ENCODE measurements at places on chromosomes 11 and 22.
A peak's percentile ranks its signal among the peaks of the same experiment; 100 is the strongest.

DNA sequence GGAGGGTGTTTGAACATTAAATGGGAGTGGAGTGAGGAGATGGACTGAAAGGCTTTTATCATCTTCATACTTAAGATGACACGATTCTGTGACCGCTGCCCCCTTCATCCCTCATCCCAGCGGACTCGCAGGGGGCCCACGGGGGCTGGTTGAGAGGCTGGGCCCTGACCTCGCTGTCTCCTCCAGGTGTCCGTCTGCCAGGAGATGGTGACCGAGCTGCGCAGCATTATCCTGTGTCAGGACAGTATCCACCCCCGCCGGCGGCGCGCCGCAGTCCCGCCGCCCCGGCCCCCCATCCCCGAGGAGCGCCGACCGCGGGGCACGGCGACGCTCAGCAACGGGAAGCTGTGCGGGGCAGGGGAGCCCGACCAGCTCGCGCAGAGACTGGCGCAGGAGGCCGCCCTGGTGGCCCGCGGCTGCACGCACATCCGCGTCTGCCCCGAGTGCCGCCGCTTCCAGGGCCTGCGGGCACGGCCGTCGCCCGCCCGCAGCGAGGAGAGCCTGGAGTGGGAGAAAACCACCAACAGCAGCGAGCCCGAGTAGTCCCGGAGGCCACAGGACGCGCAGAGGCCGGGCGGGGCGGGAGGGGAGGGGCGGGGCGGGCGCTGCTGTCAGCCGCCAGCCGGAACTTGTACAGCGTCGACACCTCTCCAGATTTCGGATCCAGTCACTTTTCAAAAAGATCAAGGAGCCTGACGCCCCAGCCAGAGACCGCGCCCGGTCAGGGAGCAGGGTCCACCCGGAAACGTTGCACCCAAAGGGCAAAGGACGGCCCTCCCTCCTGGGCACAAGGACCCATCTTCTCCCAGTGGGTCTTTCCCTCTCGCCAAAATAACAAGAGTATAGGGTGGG lies 38.0 kb upstream of the TBCEL start:
- peak; percentile 29 for DNase-seq

GRCh38 chr11:103690356-103690755 lies 346.1 kb upstream of the DDI1 start:
- no peak for DNase-seq

DNA sequence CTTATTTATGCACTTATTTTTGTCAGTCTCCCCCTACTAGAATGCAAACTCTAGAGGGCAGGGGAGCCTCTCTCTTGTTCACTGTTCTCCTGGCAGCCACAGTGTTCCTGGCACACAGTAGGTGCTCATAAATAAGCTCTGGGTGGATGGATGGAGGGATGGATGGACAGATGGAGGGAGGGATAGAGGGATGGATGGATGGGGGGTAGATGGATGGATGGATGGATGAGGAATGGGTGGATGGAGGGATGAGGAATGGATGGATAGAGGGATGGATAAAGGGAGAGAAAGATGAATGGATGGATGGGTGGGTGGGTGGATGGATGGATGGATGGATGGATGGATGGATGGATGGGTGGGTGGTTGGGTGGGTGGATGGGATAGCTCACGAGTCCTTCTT lies 13.5 kb downstream of the PVALB start:
- DNase-seq, result no peak

GRCh38 chr11:64893194-64894069 lies 15.0 kb upstream of the EHD1 start:
- no peak for DNase-seq

DNA sequence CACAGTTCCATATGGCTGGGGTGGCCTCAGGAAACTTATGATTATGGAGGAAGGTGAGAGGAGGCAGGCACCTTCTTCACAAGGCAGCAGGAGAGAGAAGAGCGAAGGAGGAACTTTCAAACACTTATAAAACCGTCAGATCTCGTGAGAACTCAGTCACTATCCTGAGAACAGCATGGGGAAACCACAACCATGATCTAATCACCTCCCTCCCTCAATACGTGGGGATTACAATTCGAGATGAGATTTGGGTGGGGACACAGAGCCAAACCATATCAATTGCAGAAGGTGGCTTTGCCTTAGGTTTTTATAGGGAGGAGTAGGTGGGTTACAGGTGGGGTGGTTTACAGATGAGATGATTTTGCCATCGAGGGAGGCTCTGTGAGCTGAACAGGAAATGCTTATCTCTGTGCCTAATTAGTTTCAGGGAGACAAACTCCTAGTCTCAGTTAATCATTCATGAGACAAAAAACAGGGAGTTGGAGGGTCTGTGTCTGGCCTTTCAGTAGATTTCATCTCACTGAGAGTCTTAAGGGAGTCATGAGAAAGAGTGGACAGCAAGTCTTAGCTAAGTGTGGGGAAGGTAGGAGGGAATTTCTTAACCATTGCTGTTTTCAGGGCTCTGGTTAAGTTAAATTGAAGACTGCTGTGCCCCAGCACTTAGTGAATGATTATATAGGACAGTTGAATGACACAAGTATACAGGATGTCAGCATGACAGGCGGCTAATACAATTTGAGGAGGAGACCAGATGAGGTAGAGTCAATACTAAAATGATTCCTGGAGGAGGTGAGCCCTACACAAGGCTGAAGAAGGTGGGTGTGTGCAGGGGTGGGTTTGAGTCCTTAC lies 47.7 kb downstream of the CWC15 start:
- DNase-seq, result no peak

GRCh38 chr22:40479887-40480538 lies 109.6 kb downstream of the SGSM3 start:
- peak; percentile 61 for DNase-seq

DNA sequence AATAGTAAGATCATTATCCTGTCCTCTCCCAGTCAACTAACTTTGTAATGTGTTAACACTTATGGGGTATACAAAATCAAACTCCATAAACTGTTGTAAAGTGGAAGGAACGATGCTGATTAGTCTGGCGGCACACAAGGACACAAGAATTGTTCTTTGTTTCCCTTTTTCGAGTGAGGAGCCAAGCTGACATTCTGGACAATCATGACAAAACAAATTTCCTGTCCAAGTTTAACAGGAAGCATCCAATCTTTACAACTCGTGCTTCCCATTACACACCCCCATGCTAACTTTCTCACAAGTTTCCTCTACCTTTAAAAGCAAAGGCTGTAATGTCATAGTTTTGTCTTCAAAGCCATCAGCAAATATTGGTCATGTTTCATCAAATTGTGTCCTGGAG lies 20.4 kb upstream of the LDLRAD3 start:
- peak; percentile 34 for DNase-seq

DNA sequence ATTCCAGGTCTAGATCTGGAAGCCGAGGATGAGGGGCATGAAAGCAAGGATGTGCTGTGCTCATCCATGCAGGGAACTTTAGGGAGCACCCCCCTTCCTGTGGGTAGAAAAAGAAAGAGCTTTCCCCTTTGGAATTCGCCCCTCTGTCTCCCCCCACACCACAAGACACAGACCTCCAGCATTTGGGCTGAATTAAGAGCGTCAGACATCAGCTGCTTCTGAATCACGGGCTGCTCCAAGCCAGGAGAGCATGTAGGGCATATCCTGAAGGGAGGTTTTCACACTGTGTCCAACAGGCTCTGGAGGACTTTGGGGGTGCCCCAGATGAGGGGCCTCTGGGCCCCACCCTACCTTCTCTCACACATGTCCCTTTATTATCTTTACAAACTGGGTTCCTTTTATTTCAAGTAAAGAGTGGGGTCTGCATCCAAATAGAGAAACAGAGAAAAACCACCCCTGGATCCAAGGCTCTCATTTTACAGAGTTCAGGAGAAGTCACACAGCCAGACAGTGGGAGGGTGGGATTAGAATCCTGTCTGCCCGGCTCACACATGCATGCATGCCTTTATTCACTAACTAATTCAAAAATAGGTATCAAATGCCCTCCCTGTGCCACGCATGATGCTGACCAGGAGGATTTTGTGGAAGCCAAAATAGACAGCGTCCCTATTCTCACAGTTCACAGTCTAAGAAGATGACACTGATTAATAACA lies 52.8 kb downstream of the LRRC32 start:
- DNase-seq, result no peak

DNA sequence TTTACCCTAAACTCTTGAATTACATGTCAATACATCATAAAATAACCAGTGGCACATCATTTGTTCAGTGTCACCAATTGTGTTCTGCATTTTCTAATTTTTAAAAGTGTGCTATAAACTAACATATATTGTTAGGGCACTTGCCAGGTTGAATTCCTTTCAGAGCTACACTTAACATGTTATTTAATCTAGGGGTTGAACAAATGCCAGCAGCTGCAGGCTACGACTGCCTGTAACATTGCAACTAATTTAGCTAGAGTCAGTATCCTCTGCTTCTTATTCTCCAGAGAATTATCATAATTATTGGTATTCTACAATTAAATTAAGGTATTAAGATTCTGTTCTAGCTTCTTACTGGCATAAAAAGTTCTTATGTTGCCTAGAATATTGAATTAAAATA lies 46.4 kb upstream of the ARHGAP42 start:
- no peak for DNase-seq

GRCh38 chr11:117575856-117576255 lies 221.2 kb downstream of the DSCAML1 start:
- no peak for DNase-seq

DNA sequence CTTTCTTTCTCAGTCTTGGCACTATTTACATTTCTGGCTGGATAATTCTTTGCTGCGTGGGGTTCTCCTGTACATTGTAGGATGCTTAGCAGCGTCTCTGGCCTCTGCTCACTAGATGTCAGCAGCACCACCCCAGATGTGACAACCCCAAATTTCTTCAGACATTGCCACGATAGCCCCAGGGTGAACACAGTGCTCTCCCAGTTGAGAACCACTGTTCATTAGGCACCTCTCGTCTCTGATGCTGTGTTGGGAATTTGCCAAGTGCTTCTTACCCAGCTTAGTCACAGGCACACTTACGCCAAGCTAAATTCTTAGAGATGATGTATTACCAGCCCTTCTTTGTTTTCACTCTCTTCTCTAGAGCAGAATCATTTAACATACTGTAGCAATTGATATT lies 9.4 kb downstream of the TRIM6 start:
- no peak for DNase-seq

- no peak for DNase-seq
Measured at GRCh38 chr11:122093731-122094275, 22.2 kb downstream of the BLID start.

DNA sequence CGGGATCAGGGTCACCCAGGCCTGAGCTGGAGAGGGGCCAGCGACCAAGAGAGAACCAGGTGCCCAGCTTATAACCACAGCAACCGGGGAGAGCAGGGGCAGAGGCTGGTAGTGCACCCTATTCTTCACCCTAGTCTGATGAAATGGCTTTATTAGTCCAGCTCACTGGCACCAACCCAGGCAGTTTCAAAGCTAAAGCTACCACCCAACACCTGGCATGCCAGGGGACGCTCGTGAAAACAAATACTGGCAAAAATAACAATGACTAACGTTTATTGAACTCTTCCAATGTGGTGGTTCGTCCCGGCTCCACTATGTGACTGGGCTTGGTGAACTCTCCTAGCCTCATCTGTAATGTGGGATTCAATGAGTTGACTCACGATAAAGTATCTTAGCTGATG lies 30.6 kb downstream of the SCGB1A1 start:
- no peak for DNase-seq

- no peak for DNase-seq
Measured at GRCh38 chr11:68976563-68976962, 4.2 kb downstream of the MRGPRD start.

GRCh38 chr22:45968751-45969413 lies 8.1 kb downstream of the WNT7B start:
- no peak for DNase-seq

- DNase-seq, result no peak
Measured at GRCh38 chr11:102485095-102485722, 32.6 kb upstream of the TMEM123 start.

DNA sequence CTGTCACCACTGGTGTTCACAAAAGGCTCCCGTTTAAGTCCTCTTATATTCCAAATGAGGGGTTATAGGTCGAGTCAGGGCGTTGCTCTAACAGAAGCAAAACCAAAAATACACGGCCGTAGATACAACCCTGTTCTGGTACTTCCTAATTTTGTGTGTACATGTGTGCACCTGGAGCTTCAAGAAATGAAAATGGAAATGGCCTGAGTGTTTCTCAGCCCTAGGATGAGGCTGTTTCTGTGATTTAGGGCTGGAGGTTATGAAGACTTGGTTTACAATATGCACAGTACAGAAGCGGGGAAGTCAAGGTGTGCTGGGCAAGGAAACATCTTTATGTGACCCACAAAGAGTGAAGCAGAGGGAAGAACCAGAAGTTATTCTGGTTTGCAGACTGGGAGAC lies 110.4 kb upstream of the OR4B1 start:
- DNase-seq, result no peak

- DNase-seq, result no peak
Measured at GRCh38 chr11:9838961-9839360, 175.1 kb downstream of the SWAP70 start.

- DNase-seq, result no peak
Measured at GRCh38 chr11:100674212-100674611, 12.9 kb upstream of the ARHGAP42 start.

- DNase-seq, result no peak
Measured at GRCh38 chr22:40055143-40055883, 60.6 kb downstream of the FAM83F start.

- DNase-seq, result no peak
Measured at GRCh38 chr11:11095831-11096723, 238.2 kb upstream of the ZBED5 start.

Data from suppressor macrophage (primary cell).